ENCODE measurements at places on chromosomes 12 and 14.

GRCh38 chr14:100988411-100988900 lies 84.9 kb upstream of the RTL1 start:
- DNase-seq = no peak

- no peak for DNase-seq
Observed at GRCh38 chr12:67666605-67667004, 18.1 kb downstream of the DYRK2 start.

- DNase-seq = no peak
Observed at GRCh38 chr12:83197483-83197914, 510.8 kb downstream of the TMTC2 start.

- DNase-seq = no peak
Observed at GRCh38 chr12:62947364-62947763, 12.4 kb upstream of the PPM1H start.

DNA sequence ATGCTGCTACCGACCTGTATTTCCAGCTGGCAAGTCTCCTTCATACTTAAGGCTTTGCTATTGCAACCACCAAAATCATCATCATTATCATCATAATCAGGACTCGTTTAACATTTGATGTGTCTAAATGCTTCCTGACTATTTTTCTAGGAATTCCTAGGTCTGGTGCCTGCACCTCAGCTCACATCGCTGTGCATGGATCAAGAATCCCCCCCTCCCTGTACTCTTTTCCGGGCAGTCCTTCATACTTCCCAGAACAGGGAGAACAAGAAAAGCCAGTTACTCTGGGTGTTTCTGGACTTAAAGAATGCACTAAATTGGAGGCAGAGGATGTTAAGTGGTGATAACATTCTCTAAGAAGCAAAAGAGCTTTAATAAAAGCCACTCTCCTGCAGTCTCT lies 9.4 kb downstream of the ERP27 start:
- DNase-seq = no peak

DNA sequence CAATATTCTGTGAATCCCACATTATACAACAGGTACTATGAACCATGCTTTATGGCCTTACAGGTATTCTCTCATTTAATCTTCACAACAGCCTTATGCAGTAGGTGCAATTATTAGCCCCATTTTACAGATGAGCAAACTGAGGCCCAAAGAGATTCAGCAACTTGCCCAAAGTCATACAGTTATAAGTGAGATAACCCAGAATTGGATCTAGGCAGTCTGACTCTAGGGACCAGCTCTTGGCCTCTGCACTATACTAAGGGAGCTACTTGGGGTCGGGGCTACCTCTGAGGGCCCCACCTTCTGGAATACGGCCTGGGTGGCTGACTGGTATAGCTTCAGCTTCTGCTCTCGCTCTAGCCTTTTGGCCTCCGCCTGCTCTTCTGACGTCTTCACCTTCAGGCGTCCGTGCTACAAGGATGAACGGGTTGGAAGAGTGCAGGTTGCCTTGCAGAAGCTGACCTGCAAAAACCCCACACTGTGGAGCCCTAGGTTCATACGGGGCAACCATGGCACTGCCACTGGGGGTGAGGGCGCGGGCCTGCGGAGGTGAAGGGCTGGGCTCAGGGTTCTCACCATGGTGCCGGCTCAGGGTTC lies 762 bp downstream of the RABGGTA start:
- DNase-seq = no peak

DNA sequence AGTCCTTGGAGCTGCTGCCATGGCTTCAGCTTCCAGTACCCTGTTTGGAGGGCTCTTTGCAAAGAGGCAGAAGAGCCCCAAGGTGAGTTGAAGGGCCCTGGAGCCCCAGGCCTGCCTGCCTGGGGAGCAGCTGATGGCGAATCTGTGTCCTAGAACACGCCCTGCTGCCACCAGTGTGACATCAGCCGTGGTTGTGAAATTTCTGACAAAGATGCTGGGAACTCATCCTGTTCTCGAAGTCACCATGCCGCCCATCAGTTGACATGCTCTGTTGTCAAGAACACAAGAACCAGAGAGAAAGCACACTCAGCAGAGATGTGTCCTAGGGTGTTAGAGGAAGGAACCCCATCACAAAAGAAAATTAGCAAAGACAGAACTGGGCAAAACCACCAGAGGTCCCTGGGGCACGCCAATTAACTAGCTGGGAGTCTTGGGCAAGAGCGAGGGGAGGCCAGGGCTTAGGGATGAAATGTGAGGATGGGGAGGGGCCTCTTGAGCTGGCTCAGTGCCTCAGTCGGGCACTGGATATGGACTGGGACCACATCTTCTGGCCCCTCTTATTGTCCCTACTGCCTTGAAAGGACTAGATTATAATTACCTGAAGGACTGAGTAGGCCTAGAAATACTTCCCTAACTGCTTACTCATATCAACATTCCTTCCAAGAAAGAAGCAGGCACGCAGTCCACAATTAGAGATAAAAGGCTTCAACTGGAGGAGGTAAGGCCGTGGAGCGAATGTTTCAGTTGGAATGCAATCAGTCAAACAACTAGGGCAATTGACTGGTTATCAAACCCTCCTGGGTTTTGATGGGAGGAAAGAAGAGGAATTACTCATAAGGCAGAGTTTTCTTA lies 163.1 kb downstream of the CACNA1C start:
- no peak for DNase-seq

- DNase-seq = no peak
Observed at GRCh38 chr12:119340578-119340977, 6.0 kb downstream of the CCDC60 start.

- no peak for DNase-seq
Observed at GRCh38 chr12:22335794-22336166, 1.3 kb upstream of the ST8SIA1 start.

GRCh38 chr14:40133463-40133862 lies 701.2 kb upstream of the FBXO33 start:
- DNase-seq = no peak

GRCh38 chr14:48584031-48584430 lies 908.6 kb upstream of the MDGA2 start:
- DNase-seq = no peak

GRCh38 chr14:65910108-65910786 lies 497.7 kb downstream of the FUT8 start:
- no peak for DNase-seq

DNA sequence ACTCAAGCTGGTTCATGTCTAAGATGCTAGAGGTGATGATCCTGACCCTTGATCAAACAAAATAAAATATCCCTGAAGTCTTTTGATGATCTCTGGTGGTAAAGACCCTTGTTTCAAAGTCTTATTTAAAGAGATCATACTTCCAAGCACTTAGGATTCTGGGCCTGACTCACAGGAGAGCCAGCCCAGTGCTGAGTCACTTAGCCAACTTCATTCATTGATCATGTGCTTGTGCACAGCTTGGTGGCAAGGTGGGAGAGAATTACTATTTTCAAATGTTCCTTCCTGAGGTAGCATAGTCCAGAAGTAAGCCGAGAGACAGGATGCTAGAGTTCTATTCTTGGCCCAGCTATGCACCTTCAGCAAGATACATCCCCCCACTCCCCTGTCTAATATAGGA lies 40.6 kb downstream of the SCN8A start:
- DNase-seq = no peak

GRCh38 chr12:4934407-4935035 lies 24.8 kb downstream of the KCNA1 start:
- no peak for DNase-seq

GRCh38 chr12:45762185-45763110 lies 32.9 kb downstream of the ARID2 start:
- DNase-seq = peak; percentile 14

GRCh38 chr14:58738876-58739275 lies 101.1 kb downstream of the DACT1 start:
- no peak for DNase-seq

GRCh38 chr14:99389174-99389826 lies 91.4 kb downstream of the SETD3 start:
- DNase-seq = peak; percentile 55

DNA sequence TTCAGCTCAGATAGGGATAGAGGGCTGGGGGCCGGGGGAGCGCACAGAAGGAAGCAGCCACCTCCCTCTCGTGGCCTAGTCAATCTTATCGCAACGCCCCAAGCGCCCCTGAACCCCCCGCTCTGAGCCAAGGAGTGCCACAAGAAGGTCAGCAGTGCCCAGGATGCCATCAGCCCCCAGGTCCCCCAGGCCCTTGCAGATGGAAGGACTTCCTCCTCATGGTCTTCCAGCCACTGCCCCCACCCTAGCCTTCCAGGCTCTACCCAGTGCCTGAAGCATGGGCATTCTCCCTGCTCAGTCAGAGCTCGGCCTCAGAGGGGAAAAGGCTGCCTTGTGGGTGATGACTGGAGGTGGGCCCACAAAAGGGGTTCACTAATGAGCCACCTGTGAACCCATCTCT lies 68.2 kb downstream of the BCL11B start:
- no peak for DNase-seq

DNA sequence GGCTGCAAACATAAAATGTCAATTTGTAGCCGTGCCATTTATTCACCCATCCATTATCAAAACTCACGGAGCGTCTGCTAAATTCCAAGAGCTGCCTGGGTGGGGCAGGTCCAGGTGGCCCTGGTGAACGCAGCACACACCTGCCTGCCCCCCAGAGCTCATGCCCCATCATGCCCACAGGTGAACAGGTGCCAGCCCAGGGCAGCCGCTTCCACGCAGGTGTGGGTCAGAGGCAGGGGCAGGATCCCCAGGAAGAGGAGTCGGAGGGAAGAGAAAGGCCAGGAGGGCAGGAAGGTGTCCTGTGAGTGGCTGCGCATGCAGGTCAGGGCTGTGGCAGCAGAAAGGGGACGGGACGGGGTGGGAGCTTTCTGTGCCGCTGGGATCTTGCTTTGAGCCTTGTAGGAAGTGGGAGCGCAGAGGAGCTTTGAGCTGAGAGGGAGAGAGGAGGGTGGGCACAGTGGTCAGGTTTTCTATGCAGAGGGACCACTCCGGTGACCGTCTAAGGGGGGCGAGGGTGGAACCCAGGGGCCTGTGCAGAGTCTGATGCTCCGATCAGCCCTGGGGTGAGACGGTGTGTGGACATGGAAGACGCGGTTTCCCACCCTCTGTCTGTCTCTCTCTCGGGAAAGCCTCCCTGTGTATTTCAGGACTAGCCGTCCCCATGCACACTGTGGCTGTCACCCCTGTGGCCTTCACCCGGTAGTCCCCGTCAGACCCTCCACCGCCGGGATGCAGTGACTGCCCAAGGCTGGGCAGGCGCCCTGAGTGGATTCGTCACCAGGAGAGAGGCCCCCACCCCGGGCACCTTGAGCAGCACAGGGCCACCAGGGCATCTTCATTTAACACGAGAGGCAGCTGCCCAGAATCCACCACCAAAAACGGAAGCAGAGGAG lies 26.7 kb downstream of the GALNT9 start:
- DNase-seq = no peak

- DNase-seq = no peak
Observed at GRCh38 chr12:45893240-45893639, 97.1 kb downstream of the SCAF11 start.

GRCh38 chr14:53190938-53191337 lies 37.8 kb upstream of the DDHD1 start:
- no peak for DNase-seq

DNA sequence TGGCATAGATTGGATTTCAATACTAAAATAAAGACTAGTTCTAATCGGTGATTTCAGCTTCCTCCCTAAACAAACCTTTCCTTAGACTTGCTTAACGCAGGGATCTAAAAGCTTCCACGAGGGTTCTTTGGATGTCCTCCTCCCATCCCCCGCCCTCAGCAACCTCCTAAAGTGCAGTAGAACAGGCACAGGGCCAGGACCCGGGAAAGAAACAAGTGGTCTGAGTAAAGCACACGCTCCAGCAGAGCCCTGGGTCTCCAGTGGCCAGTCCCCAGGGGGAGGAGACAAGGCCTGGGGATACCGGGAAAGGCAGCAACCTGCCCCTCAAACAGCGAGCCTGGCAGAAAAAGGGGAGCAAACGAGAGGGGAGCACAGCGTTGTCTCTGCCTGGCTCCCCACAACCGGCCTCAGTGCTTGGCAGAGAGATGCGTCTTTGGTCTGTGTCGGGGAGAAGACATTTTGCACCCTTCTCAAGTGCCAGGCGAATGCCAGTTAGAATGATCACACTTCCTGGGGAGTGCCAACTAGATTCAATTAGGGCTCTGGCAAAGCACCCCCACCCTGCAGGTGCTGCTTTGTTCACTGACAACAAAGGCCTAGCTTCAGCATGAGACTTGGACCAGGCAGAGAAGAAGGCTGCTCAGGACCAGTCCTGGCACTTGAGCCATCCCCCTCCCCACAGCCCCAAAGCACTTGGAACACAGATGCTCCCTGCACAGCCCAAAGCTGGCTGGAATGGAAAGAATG lies 17.1 kb upstream of the SLC6A12 start:
- DNase-seq = no peak

All from CD4-positive, alpha-beta T cell treated with Interleukin-17A for 4 hours (primary cell).